ENCODE measurements at places on chromosomes 1 and 21.
A peak's percentile ranks its signal among the peaks of the same experiment; 100 is the strongest.

- no peaks in the 10 kb centered on the region for H3K27me3 ChIP-seq
- H3K36me3 ChIP-seq, result peaks cover 12% of the 10 kb centered on the region
- no peaks in the 10 kb centered on the region for H3K4me1 ChIP-seq
- H3K27ac ChIP-seq, result no peak overlapping the region
- H3K4me3 ChIP-seq, result no peak overlapping the region
- no peak for DNase-seq
Measured at GRCh38 chr1:110370827-110371226, 20.0 kb downstream of the SLC16A4 start.

DNA sequence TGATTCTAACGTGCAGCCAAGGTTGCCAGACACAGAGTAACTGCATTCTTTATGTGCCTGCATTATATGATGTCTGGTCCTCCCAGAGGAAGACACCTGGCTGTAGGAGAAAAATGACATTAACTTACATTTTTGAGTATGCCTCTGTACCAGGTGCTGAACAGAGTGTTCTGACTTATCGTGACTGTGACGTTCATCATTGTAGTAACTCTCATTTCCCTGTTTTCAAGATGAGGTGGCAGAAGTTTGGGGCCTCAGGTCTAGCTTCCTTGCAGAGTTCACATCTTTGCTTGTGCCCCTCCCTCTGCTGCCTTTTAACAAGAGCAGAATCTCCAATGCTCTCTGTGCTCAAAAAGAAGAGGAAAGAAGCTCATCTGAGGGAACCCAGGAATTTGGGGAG is 488.0 kb downstream of the AJAP1 start:
- no peaks in the 10 kb centered on the region for H3K36me3 ChIP-seq
- no peaks in the 10 kb centered on the region for H3K27me3 ChIP-seq
- H3K27ac ChIP-seq, result no peak overlapping the region
- no peak for DNase-seq

- H3K27me3 ChIP-seq, result no peaks in the 10 kb centered on the region
- no peak overlapping the region for H3K27ac ChIP-seq
- no peak overlapping the region for H3K4me3 ChIP-seq
- H3K4me1 ChIP-seq, result no peaks in the 10 kb centered on the region
Measured at GRCh38 chr1:180271272-180272255, 41.5 kb downstream of the LHX4 start.

DNA sequence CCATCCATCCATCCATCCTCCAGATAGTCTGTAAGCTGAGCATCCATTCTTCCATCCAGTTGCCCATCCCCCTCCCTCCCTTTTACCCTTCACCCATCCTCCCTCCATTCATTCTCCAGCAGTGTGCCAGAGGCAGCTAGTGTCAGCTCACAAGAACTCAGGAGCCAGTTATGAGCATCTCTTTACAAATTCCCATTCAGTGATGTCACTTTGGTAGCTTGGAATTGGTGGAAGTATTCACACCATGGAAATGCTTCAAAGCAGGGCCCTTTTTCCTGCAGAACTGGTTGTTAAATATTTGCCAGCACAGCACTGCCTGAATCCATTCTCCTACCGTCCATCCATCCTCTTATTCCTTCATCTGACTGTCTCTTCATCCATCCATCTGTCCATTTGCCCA is 72.5 kb downstream of the ARHGEF10L start:
- peak overlapping the region; percentile 97 for H3K27ac ChIP-seq
- H3K27me3 ChIP-seq, result no peaks in the 10 kb centered on the region
- peaks cover 14% of the 10 kb centered on the region for H3K4me1 ChIP-seq
- no peak overlapping the region for H3K4me3 ChIP-seq
- peaks cover 77% of the 10 kb centered on the region for H3K36me3 ChIP-seq
- DNase-seq, result no peak

DNA sequence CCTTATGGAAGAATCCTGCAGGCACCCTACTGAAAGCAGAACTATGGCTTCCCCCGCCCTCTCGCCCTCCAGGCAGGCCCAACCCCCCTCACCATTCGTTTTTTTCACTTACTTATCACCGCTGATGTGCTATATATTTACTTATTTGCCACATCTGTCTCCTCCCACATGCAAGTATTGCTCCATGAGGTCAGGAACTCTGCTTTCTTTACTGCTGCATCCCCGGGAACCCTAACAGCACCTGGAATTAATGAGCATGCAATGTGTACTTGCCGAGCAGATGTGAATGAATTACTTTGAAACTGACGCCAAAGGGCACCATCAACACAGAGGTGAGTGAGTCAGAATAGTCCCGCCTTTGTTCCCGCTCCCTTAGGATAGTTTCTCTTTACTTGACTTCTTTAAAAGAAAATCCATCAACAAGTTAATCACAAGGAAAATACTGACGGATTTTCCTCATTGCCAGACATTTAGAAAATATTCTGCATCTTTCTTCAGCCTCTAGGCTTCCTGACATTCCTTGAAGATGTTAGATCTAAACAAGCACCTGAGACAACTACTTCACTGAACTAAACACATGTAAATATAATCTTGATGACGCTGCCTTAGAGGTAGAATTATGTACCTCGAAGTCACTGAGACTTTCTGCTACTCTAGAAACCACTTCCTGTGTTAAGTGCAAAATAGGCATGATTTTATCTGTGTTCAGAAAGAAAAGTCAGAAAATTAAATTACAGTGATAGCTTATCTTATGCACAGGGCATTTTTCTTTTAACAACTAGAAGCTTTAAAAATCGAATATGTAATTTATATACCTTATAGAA is 17.5 kb upstream of the RAB4A start:
- peaks cover 5% of the 10 kb centered on the region for H3K4me1 ChIP-seq
- no peak overlapping the region for H3K27ac ChIP-seq
- no peak for DNase-seq
- H3K36me3 ChIP-seq, result no peaks in the 10 kb centered on the region
- peak overlapping the region; percentile 16 for H3K4me3 ChIP-seq

DNA sequence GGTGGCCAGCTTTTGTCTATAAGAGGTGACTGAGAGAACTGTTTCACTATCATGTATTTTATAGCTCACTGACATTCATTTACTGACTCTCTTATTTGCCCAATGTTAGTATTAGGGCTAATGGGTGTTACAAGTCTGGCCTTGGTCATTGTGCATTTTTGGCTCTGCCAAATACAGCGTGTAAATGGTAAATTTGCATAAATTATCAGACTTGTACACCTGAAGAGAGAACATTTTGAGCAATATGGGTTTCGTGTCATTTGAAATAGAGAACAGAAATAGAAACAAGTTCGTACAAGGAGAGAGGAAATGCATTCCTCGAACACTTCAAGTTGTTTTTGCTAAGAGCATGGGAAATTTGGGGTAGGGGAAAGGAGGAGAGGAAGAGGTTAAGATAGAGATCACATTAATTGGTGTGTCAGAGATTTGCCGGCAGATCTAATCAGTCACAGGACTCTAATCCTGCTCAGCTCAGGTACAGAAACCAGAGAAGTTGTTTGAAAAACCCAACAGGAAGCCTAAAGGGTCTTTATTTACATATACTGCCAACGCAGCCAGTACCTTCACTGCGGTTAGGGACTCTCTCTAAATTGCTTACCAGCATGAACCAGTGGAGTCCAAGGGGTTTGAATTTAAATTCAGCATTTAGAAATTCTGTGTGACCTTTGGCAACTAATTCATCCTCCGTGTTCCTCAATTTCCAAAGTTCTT is 261.5 kb downstream of the GPATCH2 start:
- H3K27me3 ChIP-seq, result no peaks in the 10 kb centered on the region
- DNase-seq, result no peak
- H3K27ac ChIP-seq, result no peak overlapping the region
- H3K4me3 ChIP-seq, result no peak overlapping the region
- H3K4me1 ChIP-seq, result no peaks in the 10 kb centered on the region

DNA sequence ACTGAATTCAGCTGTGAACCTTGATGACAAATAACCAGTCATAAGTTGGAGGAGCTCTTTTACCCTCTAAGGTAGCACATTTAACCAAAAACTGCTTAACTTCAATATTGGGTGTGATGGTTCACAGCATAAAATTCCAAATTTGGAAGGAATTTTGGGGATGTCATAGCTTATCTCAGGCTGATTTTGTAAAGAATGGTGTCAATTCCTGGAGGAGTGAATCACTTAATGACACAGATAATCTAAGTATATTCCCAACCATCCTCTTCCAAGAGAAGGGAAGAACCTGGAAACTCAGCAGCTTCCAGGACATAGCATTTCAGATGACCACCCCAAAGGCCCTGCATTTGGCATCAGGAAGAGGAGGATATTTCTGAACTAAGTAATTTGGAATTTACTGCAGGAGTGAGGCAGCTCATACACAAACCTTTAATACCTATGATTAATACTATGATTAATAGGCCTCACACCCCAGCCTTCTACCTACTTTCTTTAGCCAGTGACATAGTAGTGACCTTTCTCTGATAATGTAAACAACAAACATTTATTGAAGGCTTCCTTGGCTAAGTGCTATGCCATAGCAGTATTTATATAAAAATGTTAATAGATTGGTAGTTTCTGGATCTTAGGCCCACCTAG is 14.5 kb downstream of the GLUL start:
- H3K4me3 ChIP-seq, result no peak overlapping the region
- peaks cover 2% of the 10 kb centered on the region for H3K4me1 ChIP-seq
- H3K27me3 ChIP-seq, result no peaks in the 10 kb centered on the region
- H3K27ac ChIP-seq, result no peak overlapping the region
- H3K36me3 ChIP-seq, result peaks cover 6% of the 10 kb centered on the region
- DNase-seq, result no peak

DNA sequence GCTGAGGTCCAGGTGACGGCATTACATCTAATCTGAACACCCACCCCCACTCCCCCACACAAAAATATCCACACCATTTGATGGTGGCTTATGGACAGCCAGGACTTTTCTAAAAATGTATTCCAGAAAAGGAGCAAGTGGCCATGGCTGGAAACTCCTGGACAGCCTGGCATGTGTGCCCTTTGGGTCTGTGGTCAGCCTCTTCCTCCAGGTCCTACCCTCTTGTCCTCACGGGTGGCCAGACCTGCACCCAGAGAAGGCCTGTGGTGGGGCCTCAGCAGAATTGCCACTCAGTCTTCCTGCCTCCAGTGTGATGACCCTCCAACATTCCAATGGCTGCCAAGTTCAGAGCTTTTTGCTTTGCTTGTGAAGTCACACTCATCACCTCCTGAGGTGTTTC is 600.6 kb downstream of the AJAP1 start:
- no peak overlapping the region for H3K27ac ChIP-seq
- H3K4me1 ChIP-seq, result no peaks in the 10 kb centered on the region
- H3K36me3 ChIP-seq, result no peaks in the 10 kb centered on the region
- no peaks in the 10 kb centered on the region for H3K27me3 ChIP-seq

- H3K27me3 ChIP-seq, result no peaks in the 10 kb centered on the region
- H3K4me3 ChIP-seq, result no peak overlapping the region
- no peak overlapping the region for H3K27ac ChIP-seq
Measured at GRCh38 chr1:175045519-175045918, 22.1 kb upstream of the TNN start.

DNA sequence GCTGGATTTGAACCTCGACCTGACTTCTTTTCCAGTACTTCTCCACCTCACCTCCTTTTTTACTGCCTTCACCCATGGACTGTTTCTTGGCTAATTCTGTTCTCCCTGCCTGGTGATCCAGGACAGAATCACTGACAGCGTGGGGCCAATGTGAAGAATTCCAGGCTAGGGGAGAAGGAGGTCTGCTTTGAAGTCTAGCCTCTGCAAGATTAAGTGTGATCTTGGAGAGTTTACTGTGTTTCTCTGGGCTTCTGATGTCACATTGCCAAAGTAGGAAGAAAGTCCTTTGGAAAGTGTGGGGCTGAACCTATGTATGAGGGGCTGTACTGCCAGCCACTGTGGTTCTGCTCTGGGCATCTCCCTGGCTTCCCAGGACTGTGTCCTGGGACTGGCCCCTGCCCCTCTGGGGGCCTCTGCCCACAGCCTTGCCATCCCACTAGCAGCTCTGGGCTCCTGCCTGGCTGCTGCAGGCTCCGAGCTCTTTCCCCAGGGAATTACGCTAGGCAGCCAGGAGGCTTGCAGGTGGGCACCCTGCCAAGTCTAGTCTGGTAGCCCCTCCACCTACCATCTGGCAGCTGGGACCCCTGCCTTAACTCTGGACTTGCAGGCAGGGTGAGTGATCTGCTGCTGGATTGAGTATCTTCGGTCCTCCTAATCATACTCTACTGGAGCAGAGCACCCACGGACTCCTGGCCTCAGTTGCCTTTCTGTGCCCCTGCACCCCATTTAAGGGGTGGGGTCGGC is 52.2 kb downstream of the YARS1 start:
- H3K4me1 ChIP-seq, result peaks cover 10% of the 10 kb centered on the region
- H3K4me3 ChIP-seq, result no peak overlapping the region
- DNase-seq, result no peak
- no peak overlapping the region for H3K27ac ChIP-seq

DNA sequence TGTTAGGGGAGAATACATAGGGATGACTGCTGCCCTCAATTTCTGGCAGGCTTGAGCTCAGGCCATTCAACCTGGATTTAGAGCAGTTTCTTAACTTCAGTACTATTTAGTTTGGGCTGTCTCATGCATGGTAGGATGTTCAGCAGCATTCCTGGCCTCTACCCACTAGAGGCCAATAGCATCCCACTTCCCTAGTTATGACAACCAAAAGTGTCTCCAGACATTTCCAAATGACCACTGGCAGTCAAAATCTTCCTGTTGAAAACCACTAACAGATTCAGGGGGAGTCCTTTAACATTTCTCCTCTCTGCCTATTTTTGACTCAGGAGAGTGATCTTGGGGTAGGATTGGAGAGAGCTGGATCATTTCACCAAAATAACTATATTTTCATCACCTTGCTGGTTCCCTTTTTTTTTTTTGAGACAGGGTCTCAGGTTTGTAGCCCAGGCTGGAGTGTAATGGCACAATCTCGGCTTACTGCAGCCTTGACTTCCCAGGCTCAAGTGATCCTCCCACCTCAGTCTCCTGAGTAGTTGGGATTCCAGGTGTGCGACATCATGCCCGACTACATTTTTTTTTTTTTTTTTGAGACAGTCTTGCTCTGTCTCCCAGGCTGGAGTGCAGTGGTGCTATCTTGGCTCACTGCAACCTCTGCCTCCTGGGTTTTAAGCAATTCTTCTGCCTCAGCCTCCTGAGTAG is 8.7 kb downstream of the GNAT2 start:
- H3K4me3 ChIP-seq, result no peak overlapping the region
- H3K27ac ChIP-seq, result no peak overlapping the region
- no peaks in the 10 kb centered on the region for H3K36me3 ChIP-seq
- H3K4me1 ChIP-seq, result no peaks in the 10 kb centered on the region
- H3K27me3 ChIP-seq, result no peaks in the 10 kb centered on the region

- no peaks in the 10 kb centered on the region for H3K27me3 ChIP-seq
- no peaks in the 10 kb centered on the region for H3K36me3 ChIP-seq
- H3K27ac ChIP-seq, result peak overlapping the region; percentile 69
- H3K4me3 ChIP-seq, result no peak overlapping the region
Measured at GRCh38 chr1:209802117-209802779, 3.7 kb downstream of the IRF6 start.
